ENCODE measurements at places on chromosomes 2 and 18.
A peak's percentile ranks its signal among the peaks of the same experiment; 100 is the strongest.

DNA sequence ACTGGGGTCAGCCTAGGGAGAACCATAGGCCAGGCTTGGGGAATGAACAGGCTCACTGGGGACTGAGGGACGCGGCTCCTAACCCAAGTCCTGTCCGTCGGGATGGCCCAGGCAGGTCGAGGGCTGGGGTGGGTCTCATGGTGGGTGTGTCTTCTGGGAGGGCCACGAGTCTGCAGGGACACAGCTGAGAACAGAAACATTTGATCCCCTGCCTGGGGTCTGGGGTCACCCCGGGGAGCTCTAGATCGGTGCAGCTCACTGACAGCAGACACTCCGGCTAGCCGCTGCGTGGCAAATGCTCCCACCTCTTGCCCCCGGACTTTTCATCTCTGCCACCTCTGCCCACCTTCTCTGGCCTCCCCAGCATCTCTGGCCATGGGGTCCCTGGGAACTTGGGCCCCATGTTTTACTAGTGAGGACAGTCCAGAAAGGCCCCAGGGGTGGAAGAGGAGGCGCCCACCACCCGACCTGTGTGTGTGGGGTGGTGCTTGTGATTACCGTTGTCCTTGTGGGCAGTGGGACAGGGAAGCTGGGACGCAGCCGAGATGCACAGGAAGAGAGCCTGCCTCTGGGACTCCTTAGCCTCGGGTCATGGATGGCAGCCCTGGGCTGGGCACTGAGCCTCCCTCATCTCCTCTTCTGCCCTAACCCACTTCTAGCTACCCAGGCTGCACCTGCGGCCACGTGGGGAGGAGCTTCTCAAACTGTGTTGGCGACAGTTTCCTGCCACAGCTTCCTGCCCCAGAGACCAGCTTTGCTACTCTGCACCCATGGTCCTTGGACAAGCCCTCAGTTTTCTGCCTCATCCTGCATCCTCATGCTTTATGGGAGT is 4.9 kb downstream of the ZAP70 start:
- no peak for DNase-seq

DNA sequence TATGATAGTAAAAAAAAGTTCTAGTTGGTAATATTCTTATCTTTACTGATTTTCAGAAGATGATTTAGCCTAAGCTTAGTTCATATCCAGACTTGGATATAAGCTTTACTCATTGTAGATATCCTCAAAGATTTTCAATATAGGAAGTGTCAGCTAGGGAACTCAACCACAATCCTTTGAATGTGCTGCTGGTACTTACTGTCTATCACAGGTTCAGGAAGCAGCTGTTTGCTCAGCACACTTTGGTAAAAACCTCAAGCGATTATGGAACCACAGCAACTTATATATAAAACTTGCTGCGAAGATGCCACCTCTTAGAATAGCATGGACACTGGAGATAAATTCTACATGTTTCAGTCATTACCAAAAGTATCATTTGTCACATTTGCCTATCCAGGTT is 60.1 kb upstream of the TNFRSF11A start:
- DNase-seq: no peak

GRCh38 chr18:12769136-12769535 is 66.3 kb downstream of the PSMG2 start:
- no peak for DNase-seq

DNA sequence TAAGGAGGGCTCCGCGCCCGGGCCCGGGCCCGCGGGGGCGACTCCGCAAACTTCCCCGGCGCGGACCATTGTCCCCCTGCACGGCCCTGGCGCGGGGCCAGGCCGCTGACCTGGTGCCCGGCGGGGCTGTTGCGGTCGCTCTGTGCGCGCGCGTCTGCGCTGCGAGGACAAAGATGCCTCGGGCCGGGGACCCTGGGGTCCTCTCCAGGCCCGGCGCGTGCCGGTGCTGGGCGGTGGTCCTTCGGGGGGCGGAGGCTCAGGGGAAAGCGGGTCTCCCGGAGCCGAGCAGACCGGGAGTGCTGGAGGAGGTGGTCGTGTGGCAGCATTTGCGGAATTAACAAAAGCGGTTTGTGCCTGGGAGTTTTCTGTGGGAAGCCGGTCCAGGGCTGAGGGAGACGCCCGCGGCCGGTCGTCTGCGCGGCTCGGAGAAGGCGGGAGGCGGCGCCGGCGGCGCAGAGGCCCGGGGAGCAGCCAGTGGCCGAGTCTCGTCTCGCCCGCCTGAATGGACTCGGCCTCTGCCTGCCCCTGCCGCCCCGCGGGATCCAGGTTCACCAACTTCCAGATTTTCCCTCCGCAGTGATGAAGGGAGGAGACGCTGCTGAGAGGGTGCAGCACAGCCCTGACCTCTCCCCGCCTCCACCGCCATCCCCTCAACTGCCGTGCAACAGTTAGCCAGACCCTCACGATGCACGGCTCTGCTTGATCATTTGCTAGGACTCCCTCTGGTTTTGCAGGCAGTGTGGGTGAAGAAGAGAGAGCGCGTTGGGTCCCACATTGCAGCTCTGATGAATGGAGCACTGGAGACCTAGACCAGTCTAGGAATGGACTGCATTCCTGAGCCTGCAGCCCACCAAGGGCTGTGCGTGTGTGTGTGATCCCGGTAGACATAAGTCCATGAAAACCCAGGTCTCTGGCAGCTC is 705 bp downstream of the EFR3B start:
- peak; percentile 19 for DNase-seq

- no peak for DNase-seq
Measured at GRCh38 chr2:202769201-202769600, 102.4 kb downstream of the ICA1L start.

- no peak for DNase-seq
Measured at GRCh38 chr2:233112329-233112728, 52.2 kb downstream of the INPP5D start.

DNA sequence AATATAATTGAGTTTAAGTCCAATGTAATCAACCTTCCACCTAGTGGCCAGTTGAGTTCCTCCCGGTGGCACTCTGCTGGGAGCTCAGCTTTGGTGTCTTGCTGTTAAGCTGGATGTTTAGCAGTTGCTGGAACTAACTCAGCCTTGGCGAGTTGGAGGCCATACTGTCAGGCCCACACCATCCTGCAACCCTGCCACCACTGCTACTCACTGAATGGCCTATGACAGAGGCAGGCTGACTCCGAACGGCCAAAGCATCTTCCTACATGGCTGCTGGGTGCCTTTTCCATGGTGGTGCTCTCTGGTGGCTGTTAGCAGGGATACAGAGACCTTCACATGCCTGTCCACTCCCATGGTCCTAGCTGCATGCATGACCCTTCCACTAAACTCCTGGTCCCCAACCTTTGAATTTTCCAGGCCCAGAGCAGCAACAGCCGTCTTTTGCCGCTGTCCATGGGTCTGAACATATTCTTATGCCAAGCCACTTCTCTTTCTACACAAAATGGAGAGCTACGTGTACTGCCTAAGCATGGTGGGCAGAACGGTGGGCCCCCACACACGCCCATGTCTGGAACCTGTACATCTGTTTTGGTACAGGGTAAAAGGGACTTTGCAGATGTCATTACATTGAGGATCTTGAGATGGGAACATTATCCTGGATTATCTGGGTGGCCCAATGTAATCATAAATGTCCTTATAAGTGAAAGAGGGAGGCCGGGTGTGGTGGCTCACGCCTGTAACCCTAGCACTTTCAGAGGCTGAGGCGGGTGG is 15.0 kb upstream of the TRAF3IP1 start:
- no peak for DNase-seq

- no peak for DNase-seq
Measured at GRCh38 chr2:27888790-27889189, 1.4 kb downstream of the RBKS start.

DNA sequence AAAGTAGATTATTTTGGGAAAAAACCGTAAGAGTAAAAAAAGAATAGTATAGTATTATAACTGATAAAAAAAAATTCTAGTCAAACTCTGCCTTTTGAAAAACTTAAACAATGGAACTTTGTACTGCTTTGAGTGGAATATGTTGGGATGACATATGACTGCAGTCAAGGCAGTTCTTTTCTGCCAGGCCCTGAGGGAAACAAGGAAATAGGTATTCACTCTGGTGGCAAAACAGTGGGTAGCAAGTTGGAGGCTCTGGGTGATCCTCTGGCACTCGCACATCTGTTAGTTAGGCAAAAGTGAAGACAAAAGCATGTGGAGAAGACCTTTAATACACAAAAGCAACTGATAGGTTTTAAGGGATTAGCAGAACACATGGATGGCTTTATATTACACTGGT is 102.2 kb downstream of the ARHGEF33 start:
- no peak for DNase-seq

GRCh38 chr2:196066291-196067087 is 2.1 kb downstream of the DNAH7 start:
- DNase-seq: peak; percentile 49

- no peak for DNase-seq
Measured at GRCh38 chr18:11316546-11316945, 167.2 kb upstream of the PIEZO2 start.

DNA sequence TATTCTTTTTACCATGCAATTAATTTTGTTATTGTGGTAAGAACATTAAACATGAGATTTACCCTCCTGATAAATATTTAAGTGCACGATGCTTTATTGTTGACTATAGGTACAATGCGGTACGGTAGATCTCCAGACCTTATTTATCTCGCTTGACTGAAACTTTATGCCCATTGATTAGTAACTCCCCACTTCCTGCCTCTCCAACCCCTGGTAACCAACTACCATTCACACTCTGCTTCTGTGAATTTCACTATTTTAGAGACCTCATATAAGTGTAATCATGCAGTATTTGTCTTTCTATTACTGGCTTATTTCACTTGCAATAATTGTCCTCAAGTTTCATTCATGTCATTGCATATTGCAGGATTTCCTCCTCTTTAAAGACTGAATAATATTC is 195.7 kb upstream of the ID2 start:
- DNase-seq: no peak

DNA sequence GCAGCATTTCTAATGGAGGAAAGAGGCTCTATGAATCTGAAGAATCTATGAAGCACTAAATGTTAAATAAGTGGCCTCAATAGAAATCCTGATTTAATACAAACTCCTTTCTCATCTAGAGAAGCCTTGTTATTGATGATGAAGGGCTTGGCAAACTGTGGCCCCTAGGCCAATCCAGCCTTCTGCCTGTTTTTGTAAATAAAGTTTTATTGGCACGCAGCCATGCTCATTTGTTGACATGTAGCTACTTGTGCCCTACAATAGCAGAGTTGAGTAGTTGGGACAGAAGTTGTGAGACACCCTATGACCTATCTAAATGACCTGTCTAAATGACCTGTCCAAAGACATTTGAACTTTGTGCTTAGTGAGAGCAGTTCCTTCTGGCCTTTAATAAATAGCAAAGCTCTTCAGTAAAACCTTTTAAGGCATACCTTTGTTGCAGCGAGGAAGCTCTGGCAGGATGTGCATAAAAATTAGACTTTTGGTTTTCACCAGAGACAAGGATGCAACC is 484.4 kb upstream of the SPRED2 start:
- no peak for DNase-seq

- DNase-seq: no peak
Measured at GRCh38 chr2:161374446-161374845, 41.7 kb upstream of the TBR1 start.

DNA sequence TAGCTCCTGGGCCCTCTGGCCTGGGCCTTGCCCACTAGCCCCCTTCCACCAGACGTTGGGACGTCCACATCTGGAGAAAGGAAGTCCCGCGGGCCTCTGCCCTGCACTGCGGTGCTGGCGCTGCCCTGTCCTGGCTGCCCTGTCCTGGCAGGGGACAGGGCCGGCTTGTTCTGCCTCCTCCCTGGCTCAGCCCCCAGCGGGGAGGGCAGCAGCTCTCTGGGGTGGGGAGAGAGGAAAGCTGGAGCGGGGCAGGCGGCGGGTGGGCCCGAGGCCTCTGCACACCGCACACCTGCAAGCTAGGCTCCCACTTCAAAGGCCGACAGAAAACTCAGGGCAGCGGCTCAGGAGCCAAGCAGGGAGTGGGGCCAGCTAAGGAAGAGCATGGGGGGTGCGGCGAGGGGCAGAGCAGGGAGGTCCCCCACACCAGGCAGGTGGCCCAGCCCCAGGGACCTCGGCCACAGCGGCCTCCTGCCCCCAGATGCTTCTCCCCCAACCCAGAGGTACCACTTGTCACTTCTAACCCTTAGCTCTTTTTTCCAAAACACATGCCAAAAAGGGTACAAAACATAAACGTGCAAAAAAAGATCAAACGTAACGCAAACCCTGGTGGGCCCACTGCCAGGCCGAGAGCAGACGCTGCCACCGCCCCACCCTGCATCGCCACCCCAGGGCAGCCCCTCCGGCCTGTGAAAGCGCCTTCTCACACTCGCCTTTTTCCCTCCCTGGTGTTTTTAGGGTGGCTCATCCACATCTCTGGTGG is 13.5 kb downstream of the SNED1 start:
- no peak for DNase-seq

DNA sequence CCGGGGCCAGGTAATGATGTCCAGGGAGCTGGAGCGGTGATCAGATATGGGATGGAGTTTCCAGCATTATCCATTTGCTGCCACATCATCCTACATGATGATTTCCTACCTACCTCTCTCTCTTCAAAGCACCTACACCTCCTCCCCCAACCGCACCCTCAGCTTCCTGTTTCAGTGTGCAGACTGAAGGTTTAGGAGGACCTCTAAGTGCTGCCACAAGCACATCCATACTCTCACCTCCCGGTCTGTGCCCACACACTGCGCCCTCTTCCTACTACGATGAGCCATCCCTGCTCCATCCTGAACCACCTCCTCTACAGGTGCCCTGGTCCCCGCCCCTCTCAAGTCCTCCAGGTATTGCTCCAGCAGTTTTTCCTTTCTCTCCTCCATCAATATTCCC is 123.7 kb downstream of the ALPK2 start:
- no peak for DNase-seq

DNA sequence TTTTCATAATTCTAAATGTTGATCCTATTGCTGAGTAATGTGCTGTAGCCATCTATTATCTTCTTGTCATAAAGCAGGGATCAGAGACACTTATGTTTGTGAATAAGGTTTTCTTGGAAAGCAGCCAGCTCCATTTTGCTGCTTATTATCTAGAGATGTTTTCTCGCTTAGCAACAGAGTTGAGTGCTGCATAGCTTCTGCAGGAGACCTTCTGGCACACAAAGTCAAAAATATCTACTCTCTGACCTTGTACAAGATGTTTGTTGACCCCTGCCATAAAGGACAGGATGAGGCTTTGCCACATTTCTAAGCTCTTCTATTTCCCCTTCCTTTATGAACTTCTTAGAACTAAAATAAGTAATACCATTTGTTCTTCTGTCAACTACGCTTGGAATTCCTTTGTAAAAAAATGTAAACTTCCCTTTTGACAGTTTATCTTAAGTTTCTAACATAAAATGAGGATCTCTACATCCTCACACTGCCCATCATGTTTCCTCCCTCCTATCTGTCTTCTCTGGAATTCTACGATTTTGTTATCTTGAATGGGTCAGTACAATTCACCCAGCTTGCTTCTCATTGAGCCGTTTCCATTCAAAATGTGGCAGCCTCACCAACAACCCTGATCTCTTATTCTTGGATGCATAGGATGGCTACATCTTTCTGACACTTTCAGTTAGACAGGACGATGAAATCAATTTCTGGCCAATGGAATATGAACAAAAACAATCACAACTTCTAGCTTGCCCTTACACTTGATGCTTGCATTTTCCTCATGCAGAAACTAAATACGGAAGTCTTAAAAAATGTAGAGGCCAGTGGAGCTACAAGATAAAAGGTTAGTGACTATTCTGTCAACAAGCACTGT is 1377.0 kb downstream of the SUCLG1 start:
- DNase-seq: peak; percentile 97
